Eye (tissue), 1 donor: ENCODE measurements at places on chromosomes 5 and 9.

GRCh38 chr9:127578952-127579853 is 32.9 kb upstream of the STXBP1 start:
- DNase-seq = peak; percentile 88

DNA sequence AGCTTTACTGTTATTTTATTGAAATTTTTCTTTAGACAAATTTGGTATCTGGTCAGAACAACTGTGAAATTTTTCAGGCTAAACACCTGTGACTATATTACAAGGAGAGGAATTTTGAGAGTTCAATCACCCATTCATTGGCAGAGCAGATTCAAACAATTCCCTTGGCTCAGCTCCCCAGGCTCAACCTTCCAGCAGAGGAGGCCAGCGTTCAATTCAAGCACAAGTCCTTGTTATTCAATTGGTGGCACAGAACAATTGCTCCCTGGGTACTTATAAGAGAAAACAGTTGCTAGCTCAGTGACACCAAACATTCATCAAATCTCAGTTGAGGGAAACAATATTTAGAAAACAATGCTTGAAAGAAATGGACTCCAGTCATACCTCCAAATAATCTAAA is 83.3 kb downstream of the SUSD1 start:
- peak; percentile 19 for DNase-seq

GRCh38 chr5:54263447-54263846 is 46.9 kb downstream of the ARL15 start:
- no peak for DNase-seq

DNA sequence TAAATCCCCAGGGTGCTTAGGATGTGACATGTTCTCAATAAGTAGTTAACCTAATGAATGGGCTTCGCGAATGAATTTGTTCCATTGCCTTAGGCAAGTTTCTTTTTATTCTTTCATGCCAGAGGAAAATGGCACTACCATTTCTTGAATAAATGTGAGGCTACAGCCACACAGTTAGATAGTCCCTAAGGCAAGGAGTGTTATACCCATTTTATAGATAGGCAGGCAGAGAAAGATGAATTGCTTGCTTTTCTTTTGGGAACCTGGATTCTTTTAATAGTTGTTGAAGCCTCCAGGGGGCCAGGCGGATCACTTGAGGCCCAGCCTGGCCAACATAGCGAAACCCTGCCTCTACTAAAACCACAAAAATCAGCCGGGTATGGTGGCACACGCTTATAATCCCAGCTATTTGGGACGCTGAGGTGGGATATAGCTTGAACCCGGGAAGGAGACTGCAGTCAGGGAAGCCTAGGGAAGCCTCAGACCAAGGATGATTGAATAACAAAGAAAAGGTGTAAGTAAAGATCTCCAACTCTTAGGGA is 943 bp downstream of the NOP16 start:
- no peak for DNase-seq

- DNase-seq = no peak
Measured at GRCh38 chr5:14153071-14153864, 10.1 kb downstream of the TRIO start.

GRCh38 chr5:179261301-179262125 is 83.7 kb downstream of the ADAMTS2 start:
- DNase-seq = peak; percentile 67

DNA sequence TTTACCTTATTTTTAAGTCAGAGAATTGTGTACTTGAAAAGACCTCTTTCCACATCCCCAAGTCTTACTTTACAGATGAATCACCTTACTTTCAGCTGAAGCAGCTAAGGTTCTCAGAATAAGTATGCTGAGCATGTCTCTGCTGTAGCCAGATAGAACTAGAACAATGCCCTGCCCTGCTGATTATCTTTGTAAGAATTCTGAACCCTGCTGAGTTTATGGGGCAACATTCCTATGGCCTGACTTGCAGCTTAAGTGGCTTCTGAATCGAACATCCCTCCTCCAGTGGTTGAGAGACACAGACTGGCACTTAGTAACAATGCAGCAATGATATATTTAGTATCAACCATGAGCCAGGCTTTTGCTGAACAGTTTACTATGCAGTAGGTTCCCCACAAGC is 592.0 kb upstream of the WWC1 start:
- peak; percentile 80 for DNase-seq

- no peak for DNase-seq
Measured at GRCh38 chr9:135002336-135002735, 84.6 kb upstream of the FCN1 start.

GRCh38 chr5:4191041-4191440 is 595.4 kb downstream of the IRX1 start:
- no peak for DNase-seq

DNA sequence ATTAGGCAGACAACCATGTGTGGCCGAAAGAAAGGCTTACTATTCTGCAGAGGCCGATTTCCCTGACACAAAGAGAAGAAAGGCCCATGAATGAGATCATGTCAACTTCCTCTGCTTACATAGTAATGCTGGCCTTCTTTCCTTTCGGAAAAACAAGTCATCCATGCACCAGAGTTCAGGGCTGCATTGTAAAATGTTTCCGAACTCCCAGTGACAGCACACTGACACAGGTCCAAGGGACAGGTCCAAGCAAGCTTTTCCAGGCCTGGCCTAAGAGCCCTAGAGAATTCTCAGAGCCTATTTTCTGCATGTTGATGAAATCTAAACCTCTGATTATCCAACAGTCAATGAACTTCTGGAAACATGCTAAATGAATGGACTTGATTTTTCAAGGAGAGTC is 140.9 kb downstream of the ZNF608 start:
- DNase-seq = peak; percentile 90

DNA sequence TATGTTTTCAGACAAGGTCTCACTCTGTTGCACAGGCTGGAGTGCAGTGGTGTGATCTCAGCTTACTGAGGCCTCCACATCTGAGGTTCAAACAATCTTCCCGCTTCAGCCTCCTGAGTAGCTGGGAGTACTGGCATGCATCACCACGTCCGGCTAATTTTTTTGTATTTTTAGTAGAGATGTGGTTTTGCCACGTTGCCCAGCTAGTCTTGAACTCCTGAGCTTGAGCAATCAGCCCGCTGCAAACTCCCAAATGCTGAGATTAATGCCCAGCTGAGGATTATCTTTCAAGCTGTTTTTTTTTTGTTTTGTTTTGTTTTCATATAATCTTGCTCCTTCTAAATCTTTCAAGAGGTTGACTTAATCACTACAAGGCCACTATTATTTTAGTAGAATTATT is 47.3 kb upstream of the SLC28A3 start:
- no peak for DNase-seq

DNA sequence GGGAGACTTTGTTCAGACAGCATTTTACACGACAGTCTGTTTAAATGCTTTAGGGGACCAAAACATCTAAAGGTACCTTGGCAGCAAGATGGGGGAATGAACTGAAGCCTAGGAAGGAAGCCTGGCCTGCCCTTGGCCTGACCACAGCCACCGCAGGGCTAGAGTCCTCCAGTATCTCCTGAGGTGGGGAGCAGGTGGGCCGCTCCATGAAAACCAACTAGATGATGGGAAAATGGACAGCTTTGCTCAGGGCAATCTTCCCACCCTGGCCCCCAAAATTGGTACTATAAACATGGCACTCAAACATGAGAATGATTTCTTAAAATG is 153.3 kb downstream of the AUH start:
- no peak for DNase-seq

DNA sequence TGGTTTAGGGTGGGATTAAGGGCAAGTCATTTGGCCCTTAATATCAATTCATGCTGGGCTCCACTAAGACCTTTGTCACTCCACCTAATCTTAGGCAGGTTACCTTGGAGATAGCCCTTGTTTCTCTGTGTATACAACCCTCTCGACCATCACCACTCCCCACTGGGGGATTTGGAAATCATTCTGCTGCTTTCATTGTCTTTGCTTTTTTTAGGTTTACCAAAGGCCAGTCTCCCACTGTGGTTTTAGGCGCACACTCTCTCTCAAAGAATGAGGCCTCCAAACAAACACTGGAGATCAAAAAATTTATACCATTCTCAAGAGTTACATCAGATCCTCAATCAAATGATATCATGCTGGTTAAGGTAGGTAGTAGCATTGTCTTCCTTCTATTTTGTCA is 6.2 kb downstream of the GZMK start:
- no peak for DNase-seq

- DNase-seq = no peak
Measured at GRCh38 chr9:99169086-99169485, 52.7 kb downstream of the ALG2 start.

GRCh38 chr5:140321796-140322195 is 18.9 kb upstream of the PFDN1 start:
- DNase-seq = no peak

GRCh38 chr9:71514344-71514975 is 253.9 kb downstream of the CEMIP2 start:
- DNase-seq = no peak

- DNase-seq = no peak
Measured at GRCh38 chr9:36831381-36832161, 202.5 kb downstream of the PAX5 start.

GRCh38 chr9:114280636-114281472 is 42.0 kb upstream of the ORM1 start:
- DNase-seq = no peak

GRCh38 chr5:168883281-168883741 is 304.1 kb upstream of the PANK3 start:
- DNase-seq = peak; percentile 76

GRCh38 chr5:24235946-24236345 is 408.8 kb downstream of the CDH10 start:
- no peak for DNase-seq

DNA sequence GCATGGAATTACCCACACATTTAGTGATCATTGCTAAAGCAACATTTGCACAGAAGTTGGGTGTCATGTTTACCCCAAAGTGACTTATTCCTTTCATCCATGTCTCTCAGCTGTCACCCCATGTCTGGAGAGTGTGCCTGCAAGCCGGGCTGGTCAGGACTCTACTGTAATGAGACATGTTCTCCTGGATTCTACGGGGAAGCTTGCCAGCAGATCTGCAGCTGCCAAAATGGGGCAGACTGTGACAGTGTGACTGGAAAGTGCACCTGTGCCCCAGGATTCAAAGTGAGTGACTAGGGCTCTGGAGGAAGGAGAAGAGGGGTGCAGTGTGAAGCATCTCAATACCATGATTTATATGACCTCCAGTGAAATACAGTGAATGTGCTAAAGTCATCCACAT is 99.9 kb upstream of the PRRC1 start:
- no peak for DNase-seq

DNA sequence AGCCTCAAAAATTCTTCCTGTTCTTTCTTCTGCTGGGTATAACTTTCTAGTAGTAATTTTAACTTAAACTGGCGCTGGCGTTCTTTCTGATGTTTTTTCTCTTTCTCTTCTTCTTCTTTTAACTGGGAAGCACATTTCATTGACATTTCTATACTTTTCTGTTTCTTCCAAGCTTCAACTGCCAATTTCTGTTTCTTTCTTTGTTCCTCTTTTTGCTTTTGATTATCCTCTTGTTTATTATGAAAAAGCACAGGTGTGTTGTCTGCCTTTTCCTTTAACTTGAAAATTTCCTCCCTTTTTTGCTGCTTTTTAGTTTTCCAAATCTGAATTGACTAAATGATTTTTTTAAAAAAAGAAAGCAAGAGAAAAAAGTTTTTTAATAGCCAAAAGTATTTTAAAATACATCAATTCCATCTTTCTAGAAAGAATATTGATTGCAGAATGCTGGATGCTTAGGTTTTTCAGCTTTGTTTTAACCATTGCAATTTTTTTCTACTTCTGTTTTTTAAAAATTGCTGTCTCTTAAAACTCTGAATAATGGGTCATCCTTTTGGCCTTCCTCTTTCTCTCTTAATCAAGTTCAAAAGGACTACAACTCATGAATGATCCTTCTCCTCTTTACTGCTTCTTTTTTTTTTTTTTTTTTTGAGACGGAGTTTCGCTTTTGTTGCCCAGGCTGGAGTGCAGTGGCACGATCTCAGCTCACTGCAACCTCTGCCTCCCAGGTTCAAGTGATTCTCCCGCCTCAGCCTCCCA is 8.8 kb upstream of the PGGT1B start:
- no peak for DNase-seq

DNA sequence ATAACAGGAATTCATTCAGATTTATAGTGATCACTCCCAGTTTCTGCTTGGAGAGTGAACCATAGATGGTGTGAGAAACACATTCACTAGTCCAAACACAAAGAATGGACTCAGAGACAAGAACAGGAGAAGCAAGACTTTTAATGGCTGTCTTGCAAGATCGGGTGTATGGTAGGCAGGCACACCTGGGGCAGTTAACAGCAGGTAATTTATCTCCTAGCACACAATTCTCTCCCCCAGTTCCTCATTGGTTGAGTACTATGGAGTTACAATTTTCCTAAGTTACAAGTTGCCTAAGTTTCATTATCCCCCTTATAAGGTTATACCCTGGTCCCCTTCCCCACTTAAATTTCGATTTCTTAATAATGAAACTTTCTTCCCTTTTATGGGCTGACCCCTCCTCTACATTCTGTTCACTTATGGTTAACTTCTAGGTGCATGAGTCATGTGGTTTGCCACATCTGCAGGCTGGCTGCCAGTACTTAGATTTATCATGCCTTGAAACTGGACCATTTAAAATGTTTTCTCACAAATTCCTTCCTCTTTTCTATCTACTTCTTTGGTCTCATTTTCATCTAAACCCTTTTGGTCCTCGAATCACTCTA is 623.3 kb downstream of the HINT1 start:
- DNase-seq = no peak

DNA sequence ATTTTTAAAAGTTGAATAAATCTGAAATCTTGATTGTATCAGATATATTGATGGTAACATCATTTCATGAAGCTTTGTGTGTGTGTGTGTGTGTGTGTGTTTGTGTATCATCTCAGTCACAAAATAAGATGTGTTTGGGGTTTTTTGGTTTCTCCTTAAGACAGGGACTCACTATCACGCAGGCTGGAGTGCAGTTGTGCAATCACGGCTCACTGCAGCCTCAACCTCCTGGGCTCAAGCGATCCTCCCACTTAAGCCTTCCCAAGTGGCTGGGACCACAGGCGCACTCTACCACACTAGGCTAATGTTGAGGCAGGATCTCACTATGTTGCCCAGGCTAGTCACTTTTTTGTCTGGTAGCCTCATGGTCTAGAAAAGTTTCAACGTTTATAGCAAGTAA is 83.4 kb upstream of the DMRT1 start:
- no peak for DNase-seq

- peak; percentile 24 for DNase-seq
Measured at GRCh38 chr5:73596705-73597328, 29.2 kb upstream of the ARHGEF28 start.

DNA sequence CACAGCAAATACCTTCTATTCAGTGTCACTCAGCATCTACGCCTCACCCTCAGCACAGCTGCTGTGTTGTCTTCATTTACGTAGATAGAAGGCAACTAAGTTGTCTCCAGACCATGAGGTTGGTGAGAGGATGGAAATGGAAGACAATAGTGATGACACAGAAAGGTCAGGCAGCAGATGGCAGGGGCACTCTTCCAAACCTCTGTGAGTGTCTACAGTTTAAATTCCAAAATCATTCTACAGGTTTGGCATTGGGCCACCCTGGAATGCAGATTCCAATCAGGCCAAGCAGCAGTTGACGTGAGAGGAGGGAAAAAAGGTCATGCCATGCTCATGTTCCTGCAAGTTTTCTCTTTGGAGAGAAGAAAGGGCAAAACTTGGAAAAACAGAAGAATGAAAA is 68.7 kb upstream of the ADAMTSL1 start:
- DNase-seq = no peak

GRCh38 chr9:14170392-14170931 is 143.5 kb downstream of the NFIB start:
- no peak for DNase-seq

GRCh38 chr5:54653956-54654614 is 136.5 kb downstream of the SNX18 start:
- DNase-seq = no peak
